ENCODE measurements at places on chromosomes 3 and 15.

DNA sequence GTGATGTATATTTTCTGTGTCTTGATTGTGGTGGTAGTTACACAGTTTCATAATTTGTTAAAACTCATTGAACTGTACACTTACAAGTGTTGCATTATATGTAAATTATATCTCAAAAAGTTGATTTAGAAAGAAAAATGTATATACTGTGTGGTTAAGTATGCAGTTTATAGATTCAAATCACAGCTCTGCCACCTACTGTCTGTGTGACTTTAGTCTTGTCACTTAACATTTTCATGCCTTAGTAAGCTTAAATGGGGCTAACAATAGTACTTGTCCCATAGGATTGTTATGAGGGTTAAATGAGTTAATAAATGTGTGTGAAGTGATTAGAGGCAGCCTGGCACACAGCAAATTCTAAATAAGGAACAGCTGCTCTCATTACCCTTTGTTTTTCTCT lies 120.9 kb upstream of the P2RY1 start:
- DNase-seq: no peak

GRCh38 chr3:161420746-161421145 lies 49.4 kb upstream of the SPTSSB start:
- DNase-seq: no peak

- no peak for DNase-seq
These were observed 73.8 kb downstream of the TLE3 start for GRCh38 chr15:70023769-70024491.

GRCh38 chr3:76753599-76753998 lies 286.3 kb upstream of the ROBO2 start:
- no peak for DNase-seq

GRCh38 chr15:88644741-88645140 lies 5.9 kb downstream of the ISG20 start:
- DNase-seq: no peak

GRCh38 chr3:172678068-172678467 lies 32.8 kb downstream of the NCEH1 start:
- no peak for DNase-seq

DNA sequence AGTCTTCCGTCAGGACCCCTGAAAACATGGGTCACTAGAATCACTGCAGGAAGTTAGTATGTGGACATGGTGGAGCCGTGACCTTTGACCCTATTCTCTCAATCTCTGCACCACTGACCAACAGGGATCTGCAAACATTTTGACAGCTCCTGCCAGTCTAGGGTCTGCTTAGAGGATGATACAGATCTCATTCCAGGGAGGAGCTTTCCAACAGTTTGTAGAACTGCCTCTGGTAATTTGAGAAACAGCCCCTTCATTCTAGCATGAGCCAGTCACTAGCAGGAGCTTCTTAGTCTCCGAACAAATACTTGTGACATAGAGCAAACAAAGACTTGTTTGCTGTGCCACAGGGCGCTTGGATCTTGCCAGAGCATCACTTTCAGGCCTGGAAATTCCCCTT lies 270.3 kb upstream of the CFAP20DC start:
- no peak for DNase-seq
